WERI-Rb-1 (cell line): ENCODE measurements at places on chromosomes 1 and 21.
A peak's percentile ranks its signal among the peaks of the same experiment; 100 is the strongest.

- DNase-seq = peak; percentile 74
Measured at GRCh38 chr1:26190373-26190987, at the start of gene CATSPER4. Gene CATSPER4 (plus strand): TSS chr1:26190602. CDS start chr1:26190628, 26 bp downstream.

DNA sequence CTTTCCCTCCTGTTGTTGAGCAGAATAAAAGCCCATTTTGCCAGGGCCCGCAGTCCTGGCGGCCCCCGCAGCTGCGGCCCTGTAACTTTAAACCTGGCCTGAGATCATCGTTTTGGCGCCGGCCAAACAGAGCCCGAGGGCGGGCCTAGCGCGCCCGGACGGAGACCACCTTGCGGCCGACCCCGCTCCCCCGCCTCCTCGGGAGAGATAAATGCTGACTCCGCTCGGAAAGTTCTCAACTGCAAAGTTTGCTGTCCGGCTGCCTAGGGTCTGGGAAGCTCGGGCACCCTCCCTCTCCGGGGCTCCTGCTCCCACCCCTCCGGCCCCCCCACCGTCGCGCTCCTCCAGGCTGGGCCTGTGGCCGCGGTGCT, at the start of gene PDPN:
Gene PDPN (plus strand): TSS at position 238 of the 371 bp plus-strand sequence. CDS start 202 bp downstream, outside the sequence.
- DNase-seq = peak; percentile 25

DNA sequence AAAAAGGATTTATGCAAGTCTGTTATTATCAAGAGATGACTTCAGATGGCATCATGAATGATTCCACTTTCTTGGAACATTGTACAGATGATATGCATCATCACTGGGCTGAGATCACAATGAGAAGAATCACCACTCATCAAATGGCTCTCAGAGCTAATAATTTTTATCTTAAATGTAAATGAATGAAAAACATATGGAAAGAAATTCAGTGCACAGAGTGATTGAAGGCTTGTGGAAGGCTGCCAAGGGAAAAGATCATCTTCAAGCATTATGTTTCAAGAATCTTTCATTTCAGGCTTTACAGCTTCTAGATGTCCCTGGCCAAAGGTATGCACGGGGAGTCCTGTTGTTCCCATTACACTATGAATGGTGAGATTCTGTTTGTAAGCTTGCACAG, 955.7 kb downstream of the TTLL7 start:
- no peak for DNase-seq

- DNase-seq = no peak
Measured at GRCh38 chr1:31051611-31052010, 13.9 kb downstream of the PUM1 start.

DNA sequence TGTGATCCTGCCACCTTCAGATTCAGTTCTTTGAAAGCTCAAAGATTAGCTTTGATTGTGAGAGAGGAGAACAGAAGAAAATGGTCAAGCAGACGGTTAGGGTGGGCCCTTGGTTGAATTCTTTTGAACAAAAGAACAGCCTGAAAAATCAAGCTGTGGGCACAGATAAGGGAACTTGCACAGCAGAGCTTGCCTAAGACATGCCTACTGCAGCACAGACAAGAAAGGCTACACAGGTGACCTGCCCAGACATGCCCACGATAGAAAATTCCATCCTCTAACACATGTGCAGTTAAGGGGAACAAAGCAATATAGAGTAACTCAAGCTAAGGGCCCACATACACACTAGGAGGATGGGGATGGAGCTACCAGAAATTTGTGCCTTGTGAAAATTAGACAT, 512.5 kb upstream of the LRRC7 start:
- peak; percentile 27 for DNase-seq

- DNase-seq = no peak
Measured at GRCh38 chr1:221457685-221458446, 284.0 kb downstream of the DUSP10 start.

DNA sequence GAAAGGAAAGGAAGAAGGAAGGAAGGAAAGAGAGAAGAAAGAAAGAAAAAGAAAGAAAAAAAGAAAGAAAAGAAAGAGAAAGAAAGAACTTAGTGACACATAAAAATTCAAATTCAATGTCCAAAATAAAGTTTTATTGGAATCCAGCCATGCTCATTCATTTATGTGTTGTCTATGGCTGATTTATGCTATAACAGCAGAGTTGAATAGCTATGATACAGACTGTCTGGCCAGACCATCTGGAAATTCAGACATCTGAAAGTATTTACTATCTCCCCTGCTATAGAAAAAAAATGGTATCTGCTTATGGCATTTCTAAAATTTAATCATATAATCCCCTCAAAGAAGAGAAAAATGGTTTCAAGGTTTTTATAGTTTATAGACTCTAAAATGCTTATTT, 79.4 kb upstream of the RRP15 start:
- no peak for DNase-seq

- DNase-seq = peak; percentile 81
Measured at GRCh38 chr1:32886004-32886827, at the start of gene HPCA. Gene HPCA (plus strand): TSS chr1:32886491. CDS start chr1:32888899, 2,408 bp downstream.

DNA sequence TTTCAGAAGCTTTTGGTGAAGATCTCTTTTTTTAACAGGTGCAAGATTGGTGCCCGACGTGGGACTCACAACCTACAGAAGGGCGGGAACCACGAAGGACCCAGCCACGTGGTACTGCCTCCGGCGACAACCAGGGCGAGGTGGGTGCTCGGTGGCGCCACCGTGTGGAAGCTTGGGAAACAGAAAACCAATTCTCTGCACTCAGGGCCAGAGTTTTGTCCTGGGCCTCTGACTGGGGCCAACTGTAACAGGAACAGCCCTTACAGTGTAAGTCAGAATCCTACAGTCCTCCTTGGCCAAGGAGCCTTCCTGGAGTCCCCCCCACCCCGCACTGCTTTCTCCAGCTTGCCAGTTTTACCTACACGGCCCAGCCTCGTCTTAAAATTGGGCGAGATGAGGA, 11.6 kb upstream of the S100A7A start:
- DNase-seq = peak; percentile 82

DNA sequence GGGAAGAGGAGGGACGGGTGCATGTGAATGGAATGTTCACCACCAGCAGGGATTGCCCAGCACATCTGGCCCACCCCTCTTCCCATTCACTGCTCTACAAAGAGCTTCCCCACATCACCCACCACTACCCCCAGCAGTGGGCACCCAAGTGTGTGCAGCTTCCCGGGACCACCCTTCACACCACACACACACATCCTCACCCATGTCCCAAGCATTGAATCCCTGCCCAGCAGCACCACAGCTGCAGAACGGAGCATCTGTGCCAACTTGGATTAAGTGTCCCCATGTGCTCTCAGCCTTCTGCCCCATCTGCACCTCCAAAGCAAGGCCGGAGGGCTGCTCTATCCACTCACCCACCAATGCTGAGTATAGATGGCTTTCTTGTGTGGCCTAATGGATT, 141.4 kb downstream of the PSMG1 start:
- no peak for DNase-seq

GRCh38 chr1:233189526-233189925, 106.0 kb downstream of the PCNX2 start:
- no peak for DNase-seq

- no peak for DNase-seq
Measured at GRCh38 chr1:200154069-200154767, 126.7 kb downstream of the NR5A2 start.

DNA sequence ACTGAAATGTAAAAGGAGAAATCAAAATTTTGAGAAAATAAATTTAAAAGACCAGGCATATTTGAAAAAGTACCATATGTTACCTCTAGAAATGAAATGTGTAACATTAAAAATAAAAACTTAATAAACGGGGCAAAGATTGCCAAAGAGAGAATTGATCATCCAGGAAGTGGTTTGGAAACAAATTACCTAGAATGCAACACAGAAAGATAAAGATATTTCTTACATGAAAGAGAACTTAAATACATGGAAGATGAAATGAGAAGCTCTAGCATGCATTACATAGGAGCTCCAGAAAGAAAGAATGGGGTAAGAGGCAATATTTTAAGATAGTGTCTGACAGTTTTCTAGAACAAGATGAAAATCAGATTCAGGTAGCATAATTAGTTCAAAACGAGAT, 235.9 kb upstream of the IRF2BP2 start:
- no peak for DNase-seq

GRCh38 chr1:109391626-109392025, 6.1 kb downstream of the SORT1 start:
- DNase-seq = no peak

DNA sequence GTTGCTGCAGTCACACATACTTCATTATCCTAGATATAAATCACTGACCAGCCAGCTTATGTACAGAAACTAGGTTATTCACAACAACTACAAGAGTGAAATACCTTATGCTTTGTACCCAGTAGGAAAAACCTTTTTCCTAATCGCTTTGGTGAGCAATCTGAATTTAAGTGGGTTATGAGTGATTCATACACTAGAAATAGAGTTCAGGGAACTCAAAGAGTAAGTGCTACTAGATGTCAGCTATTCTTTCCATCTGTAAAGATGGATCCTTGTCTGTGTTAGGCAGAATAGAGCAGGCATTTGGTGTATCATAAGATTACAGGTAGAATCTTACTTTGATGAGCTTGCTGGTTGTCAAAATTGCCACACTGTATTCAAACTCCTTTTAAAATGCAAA, 101.9 kb downstream of the ZNF644 start:
- DNase-seq = no peak

- no peak for DNase-seq
Measured at GRCh38 chr1:17545356-17545755, 5.9 kb downstream of the ARHGEF10L start.

DNA sequence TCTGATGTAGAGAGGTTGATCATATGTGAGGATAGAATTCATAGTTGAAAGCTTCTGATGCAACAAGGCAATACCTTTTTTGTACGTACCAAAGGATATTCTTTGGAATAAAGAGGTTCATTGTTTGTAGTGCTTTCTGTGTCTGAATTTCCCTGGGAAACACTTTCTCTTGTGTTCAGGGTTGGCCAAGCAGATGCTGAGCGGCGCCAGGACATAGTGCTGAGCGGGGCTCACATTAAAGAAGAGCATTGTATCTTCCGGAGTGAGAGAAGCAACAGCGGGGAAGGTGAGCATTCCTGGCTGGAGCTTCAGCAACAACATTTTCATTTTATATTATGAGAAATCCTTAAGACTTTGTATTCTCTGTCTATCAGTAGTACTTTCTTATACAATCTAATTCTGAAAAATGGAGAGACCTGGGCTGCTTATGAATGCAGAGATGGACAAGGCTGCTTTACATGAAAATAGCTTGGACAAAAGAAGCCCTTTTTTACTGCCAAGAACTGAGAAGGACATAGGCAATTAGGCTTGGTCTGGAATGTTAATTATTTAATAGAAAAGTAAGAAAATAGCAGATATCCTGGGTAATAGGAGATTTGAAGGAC, 85.2 kb downstream of the KIF1B start:
- DNase-seq = no peak

DNA sequence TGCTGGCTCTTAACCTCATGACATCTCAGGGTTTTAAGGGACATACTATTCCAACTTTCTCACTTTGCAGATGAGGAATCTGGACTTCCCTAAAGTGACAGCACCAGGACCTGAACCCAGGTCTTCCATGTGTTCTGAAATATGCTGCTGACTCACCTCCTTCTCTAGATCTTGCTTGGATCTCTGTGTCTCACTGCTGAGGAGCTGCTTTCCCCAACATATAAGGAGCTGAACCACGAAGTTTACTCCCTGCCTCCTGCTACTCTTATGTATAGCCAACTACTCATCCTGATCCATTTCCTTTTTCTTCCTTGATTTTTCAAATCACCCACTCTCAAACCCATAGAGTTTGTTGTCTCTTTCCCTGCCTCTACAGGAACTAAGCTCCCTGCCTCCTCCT, 38.2 kb downstream of the ALG14 start:
- DNase-seq = no peak

- DNase-seq = no peak
Measured at GRCh38 chr1:152517237-152517811, 3.0 kb downstream of the CRCT1 start.

GRCh38 chr1:98919211-98919610, 85.5 kb downstream of the PLPPR5 start:
- DNase-seq = no peak

- no peak for DNase-seq
Measured at GRCh38 chr1:101237229-101237837, 514 bp downstream of the S1PR1 start.

GRCh38 chr1:33057095-33057494, 20.4 kb upstream of the AK2 start:
- DNase-seq = no peak

- no peak for DNase-seq
Measured at GRCh38 chr1:159081626-159082025, 5.1 kb upstream of the AIM2 start.

GRCh38 chr1:208524376-208524775, 280.2 kb upstream of the PLXNA2 start:
- DNase-seq = no peak

DNA sequence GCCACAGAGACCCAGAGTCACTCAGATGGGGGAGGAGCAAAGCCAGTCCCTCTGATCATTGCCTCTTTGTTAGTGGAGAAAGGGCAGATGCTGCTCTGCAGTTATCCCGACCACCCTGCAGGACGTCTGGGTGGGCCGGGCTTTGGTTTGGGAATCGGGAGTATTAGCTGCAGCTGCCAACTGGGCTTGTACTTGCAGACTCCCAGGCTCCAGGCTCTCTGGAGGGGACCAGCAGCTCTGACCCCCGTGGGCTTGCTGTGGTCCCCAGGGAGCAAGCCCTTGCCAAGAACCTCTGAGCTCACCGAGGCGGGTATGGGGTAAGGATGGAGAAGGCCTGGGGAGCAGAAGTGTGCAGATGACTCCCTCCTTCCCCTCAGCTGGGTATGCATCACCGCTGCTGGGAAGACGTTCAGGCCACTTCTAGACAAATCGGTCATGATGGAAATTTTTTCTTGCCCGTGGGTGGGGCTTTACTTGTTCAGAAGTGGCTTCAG, 21.6 kb downstream of the MAPKAPK2 start:
- peak; percentile 81 for DNase-seq

DNA sequence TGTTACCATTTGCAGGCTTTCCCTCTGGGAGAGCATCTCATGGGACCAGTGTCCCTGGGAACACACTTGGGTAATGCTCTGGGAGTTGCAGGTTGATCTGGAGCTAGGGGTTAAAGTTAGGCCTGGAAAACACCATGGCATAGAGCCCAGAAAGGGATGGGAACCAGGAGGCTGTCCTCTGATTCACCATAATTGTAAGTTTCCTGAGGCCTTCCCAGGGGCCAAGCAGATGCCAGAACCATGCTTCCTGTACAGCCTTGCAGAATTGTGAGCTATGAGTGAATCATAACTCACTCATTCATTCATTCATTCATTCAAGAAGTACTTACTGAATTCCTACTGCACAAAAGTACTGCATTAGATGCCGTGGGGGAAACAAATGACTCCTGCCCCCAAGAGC, 50.0 kb downstream of the LACTBL1 start:
- DNase-seq = no peak

- DNase-seq = no peak
Measured at GRCh38 chr1:52707927-52708655, 9.9 kb upstream of the COA7 start.

- peak; percentile 22 for DNase-seq
Measured at GRCh38 chr1:47444562-47445465, 7.0 kb downstream of the FOXD2 start.
